ENCODE measurements at places on chromosomes 2 and 18. TPM values are rescaled to one million over a fixed set of nuclear protein-coding genes. Genes with fewer than 3 reads are reported as not detected.

DNA sequence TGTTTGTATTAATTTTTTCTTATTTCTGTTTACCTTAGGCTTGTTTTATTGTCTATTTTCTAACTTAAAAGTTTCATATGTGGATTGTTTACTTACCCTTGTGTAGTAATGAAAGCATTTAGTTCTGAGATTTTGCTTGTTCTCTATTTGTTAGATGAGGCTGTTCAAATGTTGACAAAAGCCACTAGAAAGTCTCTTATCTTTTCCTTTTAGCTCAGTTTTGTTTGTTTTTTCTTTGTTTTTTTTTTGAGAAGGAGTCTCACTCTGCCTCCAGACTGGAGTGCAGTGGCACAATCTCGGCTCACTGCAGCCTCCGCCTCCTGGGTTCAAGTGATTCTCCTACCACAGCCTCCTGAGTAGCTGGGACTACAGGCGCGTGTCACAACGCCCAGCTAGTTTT is 30.9 kb downstream of the USP14 start:
- no peak for DNase-seq

GRCh38 chr18:22432657-22433137 is 15.0 kb upstream of the CTAGE1 start:
- no peak for DNase-seq

- DNase-seq, result no peak
These were observed 91.4 kb downstream of the PPP1R1C start for GRCh38 chr2:182077023-182077422.

CD207 gene
- total RNA-seq, result not detected

DBI gene
- 133 TPM for total RNA-seq
